Left renal cortex interstitium (tissue), 4 donors: ENCODE measurements at places on chromosomes 3 and 15. TPM values are rescaled to one million over a fixed set of nuclear protein-coding genes. Genes with fewer than 3 reads are reported as not detected.

PIERCE2 gene
- 5.9 TPM for polyA plus RNA-seq

GOLGA8O gene
- polyA plus RNA-seq: 0.23 TPM

NDN gene
- polyA plus RNA-seq: 75.4 TPM

NEK4 gene
- 20.4 TPM for polyA plus RNA-seq

CPB1 gene
- polyA plus RNA-seq: 0.79 TPM

DGKG gene
- 0.66 TPM for polyA plus RNA-seq

VEPH1 gene
- 56.3 TPM for polyA plus RNA-seq

DLL4 gene
- polyA plus RNA-seq: 6.9 TPM

ATP13A4 gene
- polyA plus RNA-seq: 2.4 TPM

MB21D2 gene
- 14.0 TPM for polyA plus RNA-seq

- no peak for DNase-seq
Observed at GRCh38 chr15:43226436-43227305, 5.9 kb upstream of the EPB42 start.

DNA sequence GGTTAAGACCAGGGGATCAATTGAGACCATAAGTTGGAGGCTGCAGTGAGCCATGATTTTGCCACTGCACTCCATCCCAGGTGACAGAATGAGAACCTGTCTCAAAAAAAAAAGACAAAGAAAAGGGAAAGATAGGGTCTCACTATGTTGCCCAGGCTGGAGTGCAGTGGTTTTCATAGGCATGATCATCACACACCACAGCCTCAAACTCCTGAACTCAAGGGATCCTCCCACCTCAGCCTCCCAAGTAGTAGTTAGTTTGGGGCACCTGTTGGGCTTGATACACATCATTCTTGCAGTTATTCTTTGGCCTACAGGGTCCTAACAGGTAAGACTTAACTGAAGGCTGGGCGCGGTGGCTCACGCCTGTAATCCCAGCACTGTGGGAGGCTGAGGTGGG is 42.1 kb downstream of the UBXN7 start:
- DNase-seq: no peak

- no peak for DNase-seq
Observed at GRCh38 chr3:147653367-147653923, 244.3 kb downstream of the ZIC1 start.

- no peak for DNase-seq
Observed at GRCh38 chr15:63340353-63340752, 41.3 kb downstream of the CA12 start.

DNA sequence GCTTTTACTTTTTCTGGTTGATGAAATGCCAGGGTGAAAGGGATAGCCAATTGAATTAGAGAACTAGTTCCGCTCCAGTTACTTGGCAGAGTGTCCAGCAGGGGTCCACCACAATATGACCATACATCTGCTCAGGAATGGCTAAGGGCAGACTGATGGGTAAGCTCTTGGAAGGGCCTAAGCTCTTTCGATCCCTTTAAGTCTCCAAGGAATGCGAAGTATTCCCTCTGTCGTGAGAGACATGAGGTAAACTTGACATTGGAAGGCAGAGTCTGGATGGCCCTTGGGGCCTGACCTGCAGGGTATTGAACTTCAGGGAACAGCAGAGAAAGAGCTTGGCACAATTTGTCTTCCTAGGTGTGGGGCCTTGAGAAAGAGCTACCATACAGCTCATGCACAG is 805.8 kb downstream of the PLOD2 start:
- no peak for DNase-seq

GRCh38 chr3:102258666-102259227 is 176.1 kb upstream of the ZPLD1 start:
- no peak for DNase-seq

DNA sequence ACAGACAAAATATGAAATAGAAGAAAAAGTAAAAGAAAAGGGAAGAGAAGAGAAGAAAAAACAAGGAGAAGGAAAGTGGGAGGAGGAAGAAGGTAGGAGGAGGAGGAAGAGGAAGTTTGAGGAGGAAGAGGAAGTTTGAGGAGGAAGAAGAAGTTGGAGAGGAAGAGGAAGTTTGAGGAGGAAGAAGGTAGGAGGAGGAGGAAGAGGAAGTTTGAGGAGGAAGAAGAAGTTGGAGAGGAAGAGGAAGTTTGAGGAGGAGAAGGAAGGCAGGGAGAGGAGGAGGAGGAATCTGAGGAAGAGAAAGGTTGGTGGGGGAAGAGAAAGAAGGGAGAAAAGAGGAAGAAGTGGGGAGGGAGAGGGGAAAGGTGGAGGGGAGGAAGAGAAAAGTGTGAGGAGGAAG is 169.2 kb upstream of the RORA start:
- no peak for DNase-seq

DNA sequence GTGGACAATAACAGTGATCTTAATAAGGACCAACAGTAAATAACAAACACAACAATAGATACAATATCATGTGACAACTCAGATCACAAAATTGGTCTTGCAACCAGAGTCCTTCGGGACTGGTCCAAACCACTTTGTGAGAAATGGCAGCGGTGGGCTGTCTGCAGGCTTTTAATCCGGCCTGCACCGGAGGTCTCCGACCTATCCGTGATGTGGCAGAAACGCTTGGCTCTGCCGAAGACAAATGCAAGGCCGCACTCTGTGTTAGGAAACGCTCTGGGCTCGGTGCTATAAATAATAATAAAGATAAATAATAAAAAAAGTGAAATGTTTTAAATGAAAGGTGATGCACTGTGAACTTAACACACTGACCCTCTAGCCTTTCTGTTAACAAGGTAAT is 810.6 kb upstream of the NR2F2 start:
- no peak for DNase-seq

GRCh38 chr15:42275780-42276391 is 2.7 kb upstream of the TMEM87A start:
- no peak for DNase-seq

GRCh38 chr3:190892395-190892902 is 30.0 kb upstream of the GMNC start:
- DNase-seq: no peak

DNA sequence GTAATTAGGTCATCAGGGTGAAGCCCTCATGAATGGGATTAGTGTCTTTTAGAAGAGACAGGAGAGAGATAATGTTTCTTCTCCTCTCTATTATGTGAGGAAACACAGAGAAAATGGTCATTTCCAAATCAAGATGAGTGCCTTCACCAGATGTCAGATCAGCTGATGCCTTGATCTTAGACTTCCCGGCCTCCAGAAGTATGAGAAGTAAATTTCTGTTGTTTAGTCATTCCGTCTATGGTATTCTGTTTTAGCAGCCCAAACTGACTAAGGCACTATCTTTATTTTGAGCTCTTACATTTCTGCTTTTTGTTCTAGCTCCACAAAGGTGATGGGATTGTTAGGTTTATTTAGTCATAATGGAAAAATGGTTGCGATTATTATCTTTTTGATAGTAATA is 273.2 kb upstream of the GADL1 start:
- no peak for DNase-seq

DNA sequence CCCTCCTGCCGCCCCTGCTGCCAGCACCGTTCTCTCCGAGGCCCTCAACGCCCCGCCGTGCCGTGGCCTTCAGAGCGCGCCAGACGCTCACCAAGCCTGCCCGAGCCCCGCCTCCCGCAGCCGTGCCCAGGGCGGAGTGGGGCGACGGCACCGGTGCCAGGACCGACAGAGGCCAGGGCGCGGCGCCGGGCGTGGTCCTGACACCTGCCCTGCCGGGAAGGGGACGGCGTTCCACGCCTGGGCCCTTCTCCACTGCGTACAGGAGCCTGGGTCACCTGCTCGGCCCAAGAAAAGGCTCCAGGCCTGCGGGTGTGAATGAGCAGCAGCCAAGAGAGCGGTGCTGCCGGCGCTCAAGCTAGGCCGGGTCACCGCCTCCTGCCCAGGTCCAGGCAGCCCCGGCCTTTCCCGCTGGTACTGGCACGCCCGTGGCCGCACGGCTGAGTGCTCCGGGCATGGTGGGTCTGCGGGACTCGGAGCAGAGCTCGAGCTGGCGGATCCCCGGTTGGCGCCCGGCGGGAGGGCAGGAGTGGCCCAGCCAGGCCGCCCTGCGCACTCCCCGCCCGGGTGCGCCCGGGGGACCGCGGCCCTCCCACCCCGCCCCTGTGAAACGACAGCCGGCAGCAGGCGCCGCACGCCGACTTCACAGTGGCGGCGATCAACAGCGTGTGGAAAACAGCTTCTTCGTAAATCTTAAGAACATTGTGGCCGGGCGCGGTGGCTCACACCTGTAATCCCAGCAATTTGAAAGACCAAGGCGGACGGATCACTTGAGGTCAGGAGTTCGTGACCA is 4.2 kb downstream of the OCA2 start:
- no peak for DNase-seq

- DNase-seq: no peak
Observed at GRCh38 chr3:139808201-139808600, 126.8 kb upstream of the CLSTN2 start.

- no peak for DNase-seq
Observed at GRCh38 chr15:76954744-76955143, 23.2 kb downstream of the RCN2 start.

DNA sequence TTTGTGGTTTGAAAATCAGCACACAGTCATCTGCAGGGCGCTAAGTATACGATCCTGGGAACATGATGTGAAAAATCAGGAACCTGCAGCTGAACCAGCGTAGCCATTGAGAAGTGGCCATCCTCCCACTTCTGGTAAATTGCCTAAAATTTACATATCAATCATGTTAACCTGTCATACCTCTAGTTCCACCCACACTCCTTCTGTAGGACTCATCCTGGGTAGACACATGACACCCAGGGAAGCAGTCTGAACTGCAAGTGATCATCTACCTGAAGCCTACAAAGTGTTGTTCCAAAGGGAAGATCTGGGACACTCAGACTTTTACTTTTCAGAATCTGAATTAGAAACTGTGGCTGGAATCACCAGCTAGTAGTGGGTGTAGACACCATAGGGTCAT is 5.5 kb upstream of the PSMD6 start:
- DNase-seq: no peak

DNA sequence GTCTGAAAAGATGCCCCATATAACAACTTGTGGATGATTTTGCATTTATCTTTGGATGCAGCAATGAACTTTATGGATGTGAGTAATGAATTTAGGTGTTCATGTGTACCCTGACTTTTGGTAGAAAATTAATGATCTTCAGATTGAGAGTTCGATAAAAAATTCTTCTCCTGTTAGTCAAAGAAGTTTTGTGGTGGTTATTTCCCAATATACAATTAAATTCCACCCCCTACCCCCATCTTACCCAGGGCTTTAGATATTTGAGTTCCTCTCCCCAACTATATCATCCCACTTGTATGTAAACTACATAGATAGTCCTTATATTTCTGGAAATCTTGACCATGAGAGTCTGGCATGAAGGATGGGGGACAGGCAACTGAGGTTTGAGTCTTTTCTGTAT is 126.1 kb upstream of the ALDH1A3 start:
- DNase-seq: no peak

- DNase-seq: no peak
Observed at GRCh38 chr3:63328365-63328764, 50.3 kb downstream of the SYNPR start.

GRCh38 chr15:93036951-93037819 is 51.8 kb downstream of the RGMA start:
- DNase-seq: no peak

- DNase-seq: no peak
Observed at GRCh38 chr15:75666823-75667501, 19.2 kb downstream of the SNX33 start.

DNA sequence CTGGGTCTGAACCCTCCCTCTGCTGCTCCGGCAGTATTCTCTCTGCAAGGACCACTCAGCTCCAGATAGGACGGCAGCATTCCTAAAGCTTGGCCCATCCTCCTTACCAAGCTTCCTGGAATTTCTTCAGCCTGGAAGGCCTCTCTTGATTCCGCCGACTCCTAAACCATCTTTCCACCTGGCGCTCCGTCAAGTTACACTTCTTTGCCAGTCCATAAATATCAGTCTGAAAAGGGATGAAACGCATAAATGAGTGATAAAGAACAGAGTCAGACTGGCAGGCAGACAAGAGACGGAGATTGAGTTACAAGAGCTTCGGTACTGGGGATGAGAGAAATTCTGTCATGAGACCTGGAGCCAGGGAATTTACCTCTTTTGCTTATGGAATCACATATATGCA is 44.3 kb downstream of the CERS3 start:
- no peak for DNase-seq

DNA sequence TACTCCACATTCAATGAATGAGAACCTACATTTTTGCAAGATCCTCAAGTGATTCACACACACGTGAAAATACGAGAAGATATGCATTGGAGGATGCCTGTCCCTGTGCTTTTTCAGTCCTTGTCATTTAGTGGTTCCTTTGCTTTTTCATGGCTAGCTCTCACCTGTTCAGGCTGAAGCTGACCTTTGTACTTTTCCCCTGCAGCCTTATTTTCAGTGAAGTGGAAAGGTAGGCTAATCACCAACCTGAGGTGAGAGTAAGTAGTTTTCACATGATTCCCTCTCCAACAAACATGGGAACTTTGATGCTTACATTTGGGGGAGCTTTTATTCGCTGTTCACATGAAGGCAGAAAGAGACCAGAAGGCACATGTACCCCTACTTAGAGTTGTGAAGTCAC is 8.3 kb downstream of the ITPR1 start:
- DNase-seq: no peak

DNA sequence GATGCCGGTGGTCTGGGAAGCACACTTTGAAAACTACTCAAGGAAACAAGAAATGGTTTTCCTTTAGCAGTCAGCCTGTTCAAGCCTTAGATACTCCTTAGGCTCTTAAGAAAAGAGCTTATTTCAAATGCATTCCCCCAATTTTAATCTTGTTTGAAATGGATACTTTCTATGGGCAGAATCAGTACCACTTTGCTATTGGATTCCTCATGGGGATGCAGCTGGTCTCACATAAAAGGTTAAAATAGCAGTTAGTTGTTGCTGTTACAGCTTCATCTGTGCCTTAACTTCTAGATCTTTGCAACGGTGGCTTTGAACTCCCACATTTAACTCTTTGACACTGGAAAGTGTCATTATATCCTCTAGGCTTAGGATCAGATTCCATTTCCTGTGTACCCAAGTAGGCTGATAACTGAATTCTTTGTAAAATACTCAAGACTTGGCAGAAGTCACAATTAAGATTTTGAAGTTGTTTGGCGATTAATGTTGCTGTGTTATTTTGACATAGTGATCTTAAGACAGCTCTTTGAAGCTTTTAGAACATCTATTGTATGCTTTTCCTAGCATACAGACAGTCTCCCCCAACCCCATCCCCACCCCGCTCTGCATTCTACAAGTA is 2.2 kb downstream of the THBS1 start:
- DNase-seq: no peak

- no peak for DNase-seq
Observed at GRCh38 chr15:45486317-45486716, 36.2 kb downstream of the SLC30A4 start.

DNA sequence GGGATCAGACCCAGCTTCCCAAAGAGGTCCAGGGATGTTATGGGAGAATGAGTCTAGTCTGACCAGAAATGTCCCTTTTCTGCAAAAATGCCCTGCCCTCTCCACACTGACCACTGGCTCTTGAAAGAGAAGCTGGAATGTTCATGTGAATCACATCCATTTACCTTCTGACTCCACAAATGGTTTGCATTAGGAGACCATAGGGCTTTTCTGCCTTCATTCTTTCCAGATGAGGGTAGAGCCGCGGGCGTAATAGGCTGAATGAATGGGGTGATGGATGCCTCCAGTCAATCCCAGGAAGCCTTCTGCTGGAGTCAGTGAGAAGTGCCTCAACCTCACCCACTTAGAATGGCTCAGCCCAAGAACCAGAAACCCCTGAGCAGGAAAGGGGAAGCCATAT is 47.2 kb upstream of the IREB2 start:
- no peak for DNase-seq

- no peak for DNase-seq
Observed at GRCh38 chr3:58867621-58868020, 182.2 kb downstream of the CFAP20DC start.

GRCh38 chr15:79017953-79018352 is 72.6 kb downstream of the RASGRF1 start:
- DNase-seq: no peak

- DNase-seq: no peak
Observed at GRCh38 chr3:51705276-51706020, 1.4 kb upstream of the GRM2 start.
